ENCODE measurements at places on chromosomes 4 and X.

DNA sequence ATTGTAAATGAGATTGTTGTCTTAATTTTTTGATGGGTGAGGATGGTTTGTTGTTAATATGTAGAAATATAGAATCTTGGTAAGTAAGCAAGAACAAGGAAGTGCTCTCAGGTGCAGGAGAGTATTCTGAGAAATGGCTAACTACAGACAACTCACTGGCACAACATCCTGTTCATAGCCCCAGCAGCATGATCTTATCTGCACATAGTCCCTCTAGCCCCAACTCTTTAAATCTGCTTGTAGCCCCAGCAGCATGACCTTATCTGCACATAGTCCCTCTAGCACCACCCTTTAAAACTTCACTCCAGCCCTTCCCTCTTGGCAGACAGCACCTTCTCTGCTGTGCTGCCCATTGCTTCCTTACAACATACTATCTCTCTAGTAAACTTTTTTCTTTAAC lies 1957.1 kb upstream of the ADGRL3 start:
- no peak for DNase-seq

GRCh38 chrX:112631892-112632291 lies 47.8 kb downstream of the LHFPL1 start:
- DNase-seq = no peak

DNA sequence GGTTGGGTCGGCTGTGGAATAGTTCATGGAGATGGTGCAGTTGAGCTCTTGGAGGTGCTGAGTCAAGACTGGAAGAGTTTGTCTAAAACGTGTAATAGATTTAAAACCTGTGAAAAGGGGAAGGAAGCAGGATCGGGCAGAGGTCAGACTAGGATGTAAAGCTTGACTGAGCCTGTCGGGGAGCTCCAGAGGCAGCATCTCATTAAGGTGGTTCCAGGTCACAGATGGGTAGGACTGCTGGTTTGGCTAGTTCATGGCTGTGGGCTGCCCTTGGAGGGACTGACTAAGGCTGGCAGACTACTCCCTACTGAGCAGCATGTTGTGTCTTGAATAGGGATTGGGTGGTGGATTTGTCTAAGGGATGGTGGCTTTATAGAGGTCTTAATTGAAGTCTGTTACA lies 28.4 kb upstream of the WDR1 start:
- DNase-seq = no peak

GRCh38 chr4:8409264-8410065 lies 31.1 kb downstream of the ACOX3 start:
- no peak for DNase-seq

DNA sequence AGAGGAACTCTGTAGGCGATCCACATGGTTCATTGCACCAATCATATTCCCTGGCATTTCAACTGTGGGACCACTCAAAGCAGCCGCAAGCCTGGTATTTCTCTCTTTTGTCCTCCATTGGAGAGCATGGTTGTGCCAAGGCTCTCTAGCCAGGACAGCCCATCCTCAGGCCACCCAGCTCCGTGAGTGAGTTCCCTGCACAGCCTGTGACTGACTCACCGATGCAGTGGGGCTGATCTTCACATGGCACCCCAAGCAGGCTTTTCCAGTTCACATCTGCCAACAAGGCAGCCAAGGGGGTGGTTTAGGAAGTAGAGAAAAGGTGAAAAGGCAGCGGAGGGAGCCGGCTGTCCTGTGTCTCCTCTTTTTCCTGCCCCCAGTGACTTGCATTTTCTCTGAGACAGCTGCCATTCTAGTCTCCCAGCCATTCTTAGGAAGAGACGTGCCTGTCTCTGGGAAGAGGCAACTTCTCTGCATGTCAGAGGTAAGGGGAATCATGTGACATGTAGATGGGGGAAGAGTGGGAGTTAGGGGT lies 69.2 kb downstream of the MID1IP1 start:
- DNase-seq = peak; percentile 45

- DNase-seq = no peak
Measured at GRCh38 chrX:39677585-39677977, 420.2 kb downstream of the BCOR start.

DNA sequence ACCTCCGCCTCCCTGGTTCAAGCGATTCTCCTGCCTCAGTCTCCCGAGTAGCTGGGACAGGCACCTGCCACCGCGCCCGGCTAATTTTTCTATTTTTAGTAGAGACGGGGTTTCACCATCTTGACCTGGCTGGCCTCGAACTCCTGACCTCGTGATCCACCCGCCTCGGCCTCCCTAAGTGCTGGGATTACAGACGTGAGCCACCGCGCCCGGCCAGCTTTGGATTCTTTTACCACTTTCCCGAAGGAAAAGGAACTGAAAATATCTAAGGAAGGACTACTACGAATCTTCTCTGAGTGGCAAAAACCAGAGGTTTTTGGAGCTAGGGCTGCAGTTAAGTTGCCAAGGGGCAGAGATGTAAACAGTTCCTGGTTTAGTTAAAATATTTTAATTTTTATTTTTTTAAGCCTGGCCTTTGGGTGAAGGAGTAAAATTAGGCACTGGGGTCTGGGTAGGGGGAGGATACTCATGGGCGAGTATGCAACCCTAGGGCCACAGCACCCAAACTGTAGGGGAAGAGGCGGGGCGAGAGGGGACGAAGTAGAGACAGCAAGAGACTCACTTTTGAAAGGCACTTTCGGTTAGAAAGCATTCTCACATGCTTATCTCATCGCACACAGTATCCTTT lies 525 bp upstream of the CISD2 start:
- no peak for DNase-seq

DNA sequence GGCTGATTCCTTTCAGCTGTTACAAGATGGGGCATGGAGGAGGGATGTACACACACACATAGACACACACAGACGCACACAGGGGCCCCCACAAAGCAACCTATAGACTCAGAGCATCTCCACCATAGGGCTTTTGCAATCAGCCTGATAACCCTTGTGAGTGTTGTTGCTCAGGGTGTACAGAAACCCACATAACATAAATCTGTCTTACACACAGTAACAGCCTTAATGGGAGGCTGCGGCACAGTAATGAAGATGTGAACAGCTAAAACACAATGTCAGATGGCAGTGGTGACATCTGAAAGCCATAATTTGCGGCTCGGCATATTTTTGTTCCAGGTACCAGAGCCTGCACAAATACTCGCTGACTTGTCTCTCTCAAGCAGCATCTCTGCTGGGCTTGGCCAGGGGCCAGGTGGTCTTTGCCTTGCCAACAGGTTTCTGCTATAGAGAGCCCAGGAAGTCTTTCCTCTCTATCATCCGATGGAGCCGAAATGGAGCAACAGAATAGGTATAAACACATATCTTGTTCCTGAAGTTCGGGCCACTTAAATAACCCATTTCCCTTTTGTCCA lies 357.2 kb upstream of the GATB start:
- DNase-seq = no peak

Measured in H1 (cell line).